Left colon (tissue), 2 donors: ENCODE measurements at places on chromosomes 2 and 18. TPM values are rescaled to one million over a fixed set of nuclear protein-coding genes. Genes with fewer than 3 reads are reported as not detected.

DNA sequence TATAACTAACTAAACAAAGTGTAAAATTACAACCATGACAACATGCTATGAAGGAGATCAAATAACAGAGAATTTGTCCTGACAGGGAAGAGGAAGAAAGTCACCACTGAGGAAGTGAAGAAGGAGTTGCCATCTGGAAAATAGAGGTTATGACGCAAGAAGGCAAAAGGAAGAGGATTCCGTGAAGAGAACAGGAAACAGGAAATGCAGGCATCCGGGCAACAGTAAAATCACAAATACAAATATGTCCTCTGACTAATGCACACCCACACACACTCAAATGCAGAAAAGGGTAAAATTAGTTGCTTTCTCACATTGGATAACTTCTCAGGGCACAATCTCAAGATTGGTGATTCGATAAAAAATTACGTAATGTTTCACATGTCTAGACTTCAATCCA lies 278.4 kb downstream of the TMX3 start:
- DNase-seq, result no peak

DNA sequence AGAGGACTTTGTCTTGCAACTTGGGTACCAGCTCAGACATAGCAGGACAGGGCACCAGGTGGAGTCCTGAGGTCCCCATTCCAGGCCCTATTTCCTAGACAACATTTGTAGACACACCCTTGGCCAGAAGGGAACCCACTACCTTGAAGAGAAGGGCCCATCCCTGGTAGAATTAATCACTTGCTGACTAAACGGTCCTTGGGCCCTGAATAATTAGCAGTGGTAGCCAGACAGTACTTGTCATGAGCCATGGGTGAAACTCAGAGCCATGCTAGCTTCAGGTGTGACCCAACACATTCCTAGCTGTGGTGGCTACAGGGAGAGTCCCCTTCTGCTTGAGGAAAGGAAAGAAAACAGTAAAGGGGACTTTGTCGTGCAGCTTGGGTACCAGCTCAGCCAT lies 28.5 kb upstream of the ACTR2 start:
- DNase-seq, result no peak

Gene UGT1A9
- 4.1 TPM for total RNA-seq

Gene HSBP1L1
- total RNA-seq, result 42.4 TPM
